ENCODE measurements at places on chromosomes 1 and 21.

- no peak for DNase-seq
Measured at GRCh38 chr1:29620631-29621030, 384.3 kb downstream of the PTPRU start.

DNA sequence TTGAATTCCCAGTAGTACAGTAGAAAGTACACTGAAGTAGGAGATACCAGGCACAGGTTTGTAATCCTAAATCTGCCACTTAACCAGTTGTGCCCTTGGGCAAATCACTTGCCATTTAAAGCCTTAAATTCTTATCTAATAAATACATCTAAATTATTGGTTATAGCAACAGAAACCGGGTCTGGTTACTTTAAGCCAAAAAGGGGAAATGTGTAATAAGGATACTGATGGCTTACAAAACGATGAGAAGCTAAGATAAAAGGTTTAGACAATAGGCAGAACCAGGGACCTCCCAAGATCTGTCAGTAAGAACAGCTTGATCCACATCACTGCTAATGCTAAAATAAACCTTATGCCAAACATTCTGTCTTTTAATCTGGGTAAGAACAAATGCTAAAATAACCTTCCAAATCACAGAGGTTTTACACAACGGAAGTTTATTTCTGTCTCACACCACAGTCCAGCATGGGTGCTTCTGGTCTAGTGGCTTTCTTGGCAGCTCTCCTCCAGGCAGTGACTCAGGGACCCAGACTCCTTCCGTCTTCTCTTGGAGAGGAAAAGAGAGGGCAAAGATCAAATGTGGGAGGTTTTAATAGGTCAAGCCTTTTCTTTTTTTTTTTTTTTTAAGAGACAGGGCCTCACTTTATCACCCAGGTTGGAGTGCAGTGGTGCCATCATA is 16.5 kb upstream of the ZMYM1 start:
- DNase-seq = no peak

GRCh38 chr1:107795994-107796393 is 169.0 kb downstream of the VAV3 start:
- no peak for DNase-seq

GRCh38 chr1:207049974-207050391 is 1.0 kb downstream of the YOD1 start:
- DNase-seq = peak; percentile 75

- DNase-seq = no peak
Measured at GRCh38 chr1:230084408-230085177, 17.6 kb downstream of the GALNT2 start.

GRCh38 chr1:192557841-192558595 is 17.6 kb upstream of the RGS1 start:
- DNase-seq = no peak

GRCh38 chr1:226681652-226682493 is 57.2 kb downstream of the ITPKB start:
- no peak for DNase-seq

- no peak for DNase-seq
Measured at GRCh38 chr1:33655496-33655895, 183.1 kb downstream of the ZSCAN20 start.
